ENCODE measurements at places on chromosomes 7 and 10. TPM values are rescaled to one million over a fixed set of nuclear protein-coding genes. Genes with fewer than 3 reads are reported as not detected.

DNA sequence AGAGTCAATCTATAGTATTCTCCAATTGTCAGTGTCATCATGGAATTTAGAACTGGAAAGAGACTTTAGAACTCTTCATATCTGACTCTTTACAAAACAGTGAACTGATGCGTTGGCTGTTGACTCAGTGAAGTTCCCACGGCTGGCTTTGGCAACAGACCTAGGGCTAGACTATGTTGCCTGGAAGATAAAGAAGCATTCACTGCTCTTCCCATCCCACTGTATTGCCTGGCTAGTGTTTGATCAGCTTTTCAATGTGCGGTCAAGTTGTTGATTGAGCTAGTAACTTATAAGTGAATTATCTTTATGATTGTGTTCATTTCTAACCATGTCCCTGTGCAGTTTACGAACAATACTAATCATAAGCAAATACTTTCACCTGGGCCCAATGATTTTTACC lies 365.7 kb upstream of the LRGUK start:
- DNase-seq, result no peak

- DNase-seq, result peak; percentile 66
Measured at GRCh38 chr7:30433082-30433481, 45.5 kb downstream of the NOD1 start.

- DNase-seq, result no peak
Measured at GRCh38 chr7:66016131-66016461, 34.1 kb upstream of the GUSB start.

DNA sequence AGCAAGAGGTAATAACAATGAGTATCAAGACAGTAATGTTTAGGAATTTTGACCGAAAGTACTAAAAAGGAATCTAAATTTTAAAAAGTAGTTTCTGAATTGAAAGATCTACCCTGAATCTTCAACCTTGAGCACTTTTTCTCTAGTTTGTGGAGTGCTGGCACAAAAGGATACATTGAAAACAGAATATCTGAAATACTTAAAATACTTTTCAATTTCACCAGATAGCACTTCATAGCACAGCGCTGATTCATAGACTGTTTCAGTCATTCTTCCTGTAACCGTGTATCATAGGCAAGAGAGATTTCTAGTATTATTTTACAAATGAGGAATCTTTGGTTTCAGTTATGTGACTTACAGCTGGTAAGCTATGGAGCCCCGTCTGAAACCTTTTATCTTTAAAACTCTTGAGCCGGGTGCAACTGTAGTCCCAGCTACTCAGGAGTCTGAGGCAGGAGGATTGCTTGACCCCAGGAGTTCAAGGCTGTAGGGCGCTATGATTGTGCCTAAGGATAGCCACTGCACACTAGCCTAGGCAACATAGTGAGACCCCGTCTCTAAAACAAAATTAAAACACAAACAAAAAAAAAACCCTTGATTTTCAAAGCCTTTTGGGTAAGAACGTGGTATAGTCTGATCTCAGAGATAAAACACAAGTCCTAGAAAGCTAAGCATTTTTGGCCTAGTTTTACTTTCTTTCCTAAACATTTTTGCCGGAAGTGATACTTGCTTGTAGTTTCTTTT lies 35.1 kb downstream of the FHIP2A start:
- DNase-seq, result no peak

DNA sequence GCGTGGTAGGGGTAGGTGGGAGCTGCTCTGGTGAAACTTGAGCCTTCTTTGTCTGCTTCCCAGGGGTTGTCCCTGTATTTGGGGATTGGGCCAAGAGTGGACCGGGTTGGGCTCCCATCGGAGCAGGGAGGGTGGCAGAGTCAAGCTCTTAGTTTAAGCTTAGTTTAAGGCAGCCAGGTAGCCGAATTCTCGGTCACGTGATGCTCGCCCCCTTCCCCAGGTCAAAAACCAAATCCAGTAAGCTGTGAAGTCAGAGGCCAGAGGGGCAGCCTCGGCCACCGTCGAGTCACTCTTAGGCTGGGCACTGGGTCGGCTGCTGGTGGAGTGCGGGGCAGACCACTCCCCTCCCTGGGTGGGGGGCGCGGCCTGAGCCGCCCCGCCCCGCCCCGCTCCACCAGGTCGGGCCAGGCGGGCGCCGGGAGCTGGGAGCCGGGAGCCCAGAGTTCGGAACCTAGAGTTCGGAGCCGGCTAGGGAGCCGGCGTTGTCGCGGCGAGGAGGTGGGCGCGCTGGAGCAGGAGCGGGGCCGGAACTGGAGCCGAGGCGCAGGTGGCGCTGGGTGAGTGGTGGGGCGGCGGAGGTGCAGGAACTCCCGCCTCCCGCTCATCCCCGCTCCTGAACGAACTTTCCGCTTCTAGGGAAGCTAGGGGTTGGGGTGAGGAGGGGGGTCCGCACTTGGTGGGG lies 2.8 kb upstream of the LZTS2 start:
- peak; percentile 60 for DNase-seq

Gene CCNY
- total RNA-seq, result 94.4 TPM

DNA sequence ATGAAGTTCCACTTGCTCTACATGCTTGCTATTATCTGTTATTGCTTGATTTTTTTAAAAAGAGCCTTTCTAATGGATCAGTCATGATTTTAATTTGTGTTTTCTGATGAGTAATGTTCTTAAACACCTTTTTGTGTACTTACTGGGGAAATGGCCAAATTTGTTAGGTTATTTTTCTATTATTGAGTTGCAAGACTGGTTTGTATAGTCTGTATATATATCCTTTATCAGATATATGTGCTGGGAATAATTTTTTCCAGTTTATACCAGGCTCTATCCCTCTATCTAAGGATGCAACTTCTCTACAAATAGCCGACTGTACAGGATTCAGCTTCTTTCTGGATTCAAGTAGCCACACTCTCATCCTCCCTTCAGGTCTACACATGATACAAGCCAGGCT lies 65.6 kb upstream of the SEC61G start:
- DNase-seq, result no peak

Gene OGDHL
- total RNA-seq, result 4.1 TPM

DNA sequence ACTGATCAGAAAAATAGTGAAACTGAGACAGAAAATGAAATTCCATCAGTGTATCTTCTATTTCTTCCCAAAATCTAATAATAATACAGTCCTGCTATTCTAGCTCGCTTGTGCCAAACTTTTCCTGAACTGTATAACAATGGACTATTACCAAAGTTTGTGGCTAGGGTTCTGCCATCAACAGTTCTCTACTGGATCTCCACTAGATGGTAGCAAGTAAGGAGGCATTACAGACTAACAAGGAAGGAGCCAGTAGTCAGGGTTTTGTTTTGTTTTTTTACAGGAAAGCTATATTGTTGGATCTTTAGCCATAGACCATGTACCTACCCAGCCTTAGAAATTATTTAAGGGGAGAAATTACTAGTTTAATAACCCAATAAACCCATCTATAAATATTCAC lies 10.8 kb downstream of the MTERF1 start:
- no peak for DNase-seq

- no peak for DNase-seq
Measured at GRCh38 chr7:136956671-136957070, 88.2 kb downstream of the CHRM2 start.

- no peak for DNase-seq
Measured at GRCh38 chr7:37287131-37287855, 161.4 kb downstream of the ELMO1 start.

- no peak for DNase-seq
Measured at GRCh38 chr10:21764466-21765189, 230.6 kb downstream of the MLLT10 start.

Gene TMEM130
- total RNA-seq, result not detected

All from left ventricle myocardium superior (tissue), 1 donor.